ENCODE measurements at places on chromosomes 4 and X. TPM values are rescaled to one million over a fixed set of nuclear protein-coding genes. Genes with fewer than 3 reads are reported as not detected.

The VEGFC gene
- 14.8 TPM for polyA plus RNA-seq

DNA sequence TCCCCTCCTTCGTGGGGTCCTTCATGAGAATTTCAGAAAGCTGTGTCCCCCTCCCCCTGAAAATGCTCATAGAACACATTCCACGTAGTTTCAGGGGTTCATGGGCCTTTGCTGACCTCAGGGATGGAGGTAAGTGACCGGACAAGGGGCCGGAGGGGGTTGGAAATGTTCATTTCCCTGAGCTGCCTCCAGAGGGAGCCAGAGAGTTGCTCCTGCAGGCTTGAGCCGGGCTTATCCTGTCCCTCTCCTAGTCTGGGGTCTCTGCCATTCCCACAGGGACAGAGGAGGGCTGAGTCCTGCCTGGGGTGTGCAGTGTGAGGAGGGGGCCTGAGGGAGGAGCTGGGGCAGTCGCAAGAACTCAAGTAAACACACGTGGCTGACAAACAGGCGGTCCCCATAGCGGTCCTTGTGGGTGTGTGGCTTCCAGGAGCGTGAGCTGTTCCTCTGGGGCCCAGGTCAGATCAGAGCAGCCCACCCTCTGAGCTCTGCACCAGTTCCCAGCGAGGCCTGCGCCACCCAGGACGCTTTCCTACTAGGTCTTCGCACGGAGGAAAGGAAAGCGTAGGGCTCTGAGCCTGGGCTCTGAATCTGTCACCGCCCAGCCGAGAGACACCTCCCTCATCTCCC, 62.5 kb downstream of the WFS1 start:
- no peak for DNase-seq

DNA sequence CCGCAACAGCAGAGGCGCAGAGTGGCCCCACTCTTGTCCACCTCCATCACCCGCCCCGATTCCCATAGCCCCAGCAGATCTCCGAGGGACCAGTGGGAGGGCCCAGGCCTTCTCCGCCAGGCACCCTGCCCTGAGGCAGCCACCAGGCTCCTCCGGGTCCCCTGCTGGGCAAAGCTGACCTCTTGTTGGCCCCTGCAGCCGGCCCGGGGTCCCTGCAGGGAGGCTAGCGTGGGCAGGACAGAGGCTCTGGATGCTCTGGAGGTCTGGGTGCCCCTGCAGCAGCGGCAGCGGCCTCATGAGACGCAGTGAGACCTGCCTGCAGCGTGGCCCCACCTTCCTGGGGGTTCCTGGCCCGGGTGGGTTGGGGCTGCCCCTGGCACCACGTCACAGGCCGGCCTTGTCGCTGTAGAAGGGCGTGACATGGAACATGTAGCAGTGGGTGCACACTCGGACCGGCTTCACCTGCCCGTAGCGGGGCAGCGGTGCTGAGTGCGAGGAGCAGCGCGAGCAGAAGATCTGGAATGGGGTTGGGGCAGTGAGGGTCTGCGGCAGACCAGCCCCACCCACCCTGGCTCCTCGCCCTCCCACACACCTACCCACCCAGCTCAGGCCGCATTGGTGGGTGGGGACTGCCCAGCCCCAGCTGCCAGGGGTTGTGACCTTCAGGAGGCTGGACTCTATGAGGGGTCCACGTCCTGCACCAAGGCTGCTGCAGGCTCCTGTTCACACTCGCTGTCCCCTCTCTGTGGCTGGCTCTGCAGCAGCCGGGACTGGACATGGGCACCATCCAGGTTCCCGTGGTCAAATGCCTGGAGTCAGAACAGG, 8.6 kb upstream of the MXD4 start:
- DNase-seq: no peak

The DUSP21 gene
- not detected for polyA plus RNA-seq

DNA sequence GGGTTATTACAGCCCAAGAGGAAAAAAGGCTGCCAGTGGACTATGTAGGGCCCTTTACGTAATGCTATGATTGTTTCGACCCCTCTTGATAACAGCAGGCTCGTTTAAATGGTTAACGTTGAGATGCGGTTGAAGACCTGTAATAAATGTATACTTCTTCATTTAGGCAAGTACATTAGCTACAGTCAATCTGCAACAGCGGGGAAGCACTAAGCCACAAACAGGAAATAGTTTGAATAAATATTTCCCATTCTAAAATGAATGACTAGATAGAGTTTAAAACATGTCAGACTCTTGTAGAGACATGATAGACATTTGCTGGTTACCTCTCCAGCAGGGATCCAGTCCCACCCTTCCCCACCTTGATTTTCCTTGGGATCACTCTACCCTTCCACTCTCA, 38.1 kb upstream of the STIM2 start:
- no peak for DNase-seq

- DNase-seq: no peak
These were observed 8.1 kb downstream of the RP2 start for GRCh38 chrX:46844913-46845312.

DNA sequence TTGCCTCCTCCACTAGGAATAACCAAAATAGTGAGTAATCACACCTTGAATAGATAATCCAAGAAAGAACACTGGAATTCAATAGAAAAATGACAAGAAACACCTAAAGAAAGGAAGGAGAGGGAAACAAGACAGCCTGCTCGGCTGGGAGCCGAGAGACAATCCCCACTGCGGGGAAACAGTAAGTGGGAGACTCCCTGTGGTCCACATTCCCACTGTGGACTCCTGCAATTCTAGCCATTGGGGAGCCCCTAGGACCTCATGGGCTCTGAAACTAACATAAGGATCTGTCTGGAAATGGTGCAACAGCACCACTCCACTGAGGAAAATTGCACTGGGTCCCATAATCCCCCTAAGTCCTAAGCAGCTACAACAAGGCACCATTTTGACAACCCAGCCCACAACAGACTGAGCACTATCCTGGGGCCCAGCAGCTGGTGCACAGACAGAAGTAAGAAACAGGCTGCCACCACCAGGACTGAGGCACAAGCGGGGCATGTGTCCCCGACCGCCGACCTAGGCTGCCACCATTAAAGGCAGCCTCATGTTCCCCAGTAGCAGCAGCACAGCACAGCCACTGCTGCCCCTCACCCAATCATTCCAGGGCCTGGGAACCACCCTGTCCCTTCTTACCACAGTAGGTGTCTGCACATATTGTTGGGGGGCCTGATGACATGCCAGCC, 14.2 kb downstream of the LRBA start:
- DNase-seq: no peak

The NSDHL gene
- 31.6 TPM for polyA plus RNA-seq

The CFP gene
- 3.2 TPM for polyA plus RNA-seq

The MORC4 gene
- 20.8 TPM for polyA plus RNA-seq

The ARMCX1 gene
- 45.9 TPM for polyA plus RNA-seq

DNA sequence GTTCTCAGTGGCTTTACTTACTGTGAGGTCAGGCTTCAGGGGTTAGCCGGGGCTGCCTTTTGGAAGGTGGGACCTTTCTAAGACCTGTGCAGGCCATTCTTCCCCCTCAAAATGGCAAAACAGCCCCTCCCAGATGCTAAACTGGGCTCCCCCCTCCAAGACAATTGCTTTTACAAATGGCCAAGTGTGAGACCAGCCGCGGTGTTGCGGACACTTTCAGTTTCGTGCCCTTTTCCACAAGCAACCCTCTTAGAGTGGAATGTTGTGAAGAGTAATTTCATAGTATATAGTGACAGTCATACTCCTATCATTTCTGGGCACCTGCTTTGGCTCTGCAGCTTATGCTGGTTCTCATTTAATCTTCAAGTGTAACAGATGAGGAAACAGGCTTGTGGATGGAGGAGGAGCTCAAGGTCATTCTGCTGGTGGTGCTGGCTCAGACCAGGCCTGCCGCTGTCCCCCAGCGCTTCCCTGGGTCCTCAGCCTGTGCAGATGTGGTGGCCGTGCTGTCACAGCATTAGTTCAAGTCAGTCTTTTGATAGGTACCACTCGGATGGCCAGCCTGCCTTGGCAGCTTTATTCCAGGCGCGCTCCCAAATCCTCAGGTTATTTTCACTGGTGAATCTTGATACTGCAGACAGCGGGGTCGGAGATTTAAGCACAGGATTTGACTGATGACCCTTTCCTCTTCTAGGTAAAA, 55.0 kb upstream of the TADA2B start:
- no peak for DNase-seq

- DNase-seq: no peak
These were observed 1.8 kb upstream of the ZCCHC4 start for GRCh38 chr4:25310803-25311166.

DNA sequence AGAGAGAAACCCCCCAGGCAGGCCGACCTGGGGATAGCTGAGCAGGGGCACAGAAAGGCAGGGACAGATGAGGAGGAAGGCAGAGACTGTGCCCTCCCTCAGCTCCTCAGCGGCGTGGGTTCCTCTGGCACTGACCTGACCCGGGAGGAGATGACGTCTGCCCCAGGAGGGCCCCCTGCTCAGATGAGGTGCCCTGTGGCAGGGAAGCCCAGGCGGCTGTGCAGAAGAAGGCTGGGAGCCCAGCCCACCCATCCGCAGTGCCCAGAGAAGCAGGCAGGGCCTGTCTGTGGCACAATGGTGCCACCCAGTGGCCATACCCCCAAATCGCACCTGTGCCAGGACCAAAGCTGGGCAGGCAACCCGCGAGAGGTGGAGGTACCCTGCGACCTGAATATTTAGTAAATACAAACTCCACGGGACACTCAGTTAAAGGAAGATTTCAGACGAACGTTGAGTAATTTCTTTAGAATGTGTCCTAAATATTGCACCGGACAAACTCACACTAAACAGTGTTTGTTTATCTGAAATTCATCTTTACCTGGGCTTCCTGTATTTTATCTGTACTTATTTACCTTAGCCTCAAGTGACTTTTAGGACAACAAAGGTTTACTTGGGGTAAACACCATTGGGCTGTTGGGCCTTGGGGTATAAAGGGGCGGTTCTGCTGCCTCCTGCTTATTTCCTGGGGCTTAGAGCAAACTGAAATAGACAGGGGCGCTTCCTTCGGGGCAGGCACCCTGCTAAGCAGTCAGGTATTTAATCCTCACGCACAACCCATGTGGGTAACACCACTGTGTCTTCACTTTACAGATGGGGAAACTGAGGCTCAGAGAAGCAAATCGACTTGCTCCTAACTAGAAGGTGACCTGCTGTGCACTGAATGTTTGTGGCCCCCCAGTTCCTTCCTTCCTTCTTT, 46.5 kb upstream of the HMX1 start:
- DNase-seq: peak; percentile 49

- no peak for DNase-seq
These were observed 291.8 kb upstream of the HAND2 start for GRCh38 chr4:173821876-173822275.

GRCh38 chr4:98939438-98939837, 10.5 kb upstream of the EIF4E start:
- no peak for DNase-seq

DNA sequence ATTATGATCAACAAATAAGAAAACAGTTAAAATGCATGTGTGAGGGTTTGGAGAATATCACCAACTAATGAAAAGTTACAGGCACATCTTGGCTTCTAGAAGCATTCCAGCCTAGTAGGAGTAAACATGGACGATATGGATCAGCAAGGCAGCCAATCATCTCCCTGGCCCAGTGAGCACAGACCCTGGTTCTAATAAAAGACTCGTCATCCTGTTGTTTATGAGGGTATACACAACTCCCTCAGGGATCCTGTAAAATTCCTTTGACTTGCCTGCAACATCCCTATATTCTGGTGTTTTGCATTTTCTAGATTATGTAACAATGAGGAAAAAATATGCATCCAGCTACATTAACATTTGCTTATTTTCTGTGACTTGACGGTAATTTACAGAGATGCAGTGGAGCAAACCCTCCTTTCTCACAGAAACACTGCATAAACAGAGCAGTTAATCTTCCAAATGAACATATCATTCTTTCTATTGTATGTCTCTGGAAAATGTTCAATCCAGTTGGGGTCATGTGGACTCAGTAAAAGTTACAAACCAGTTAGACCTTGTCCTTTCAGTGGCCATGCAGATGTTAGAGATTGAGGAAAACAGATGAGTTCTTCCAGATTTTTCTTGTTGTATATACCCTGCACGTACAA, 88.9 kb upstream of the NDP start:
- DNase-seq: peak; percentile 29

DNA sequence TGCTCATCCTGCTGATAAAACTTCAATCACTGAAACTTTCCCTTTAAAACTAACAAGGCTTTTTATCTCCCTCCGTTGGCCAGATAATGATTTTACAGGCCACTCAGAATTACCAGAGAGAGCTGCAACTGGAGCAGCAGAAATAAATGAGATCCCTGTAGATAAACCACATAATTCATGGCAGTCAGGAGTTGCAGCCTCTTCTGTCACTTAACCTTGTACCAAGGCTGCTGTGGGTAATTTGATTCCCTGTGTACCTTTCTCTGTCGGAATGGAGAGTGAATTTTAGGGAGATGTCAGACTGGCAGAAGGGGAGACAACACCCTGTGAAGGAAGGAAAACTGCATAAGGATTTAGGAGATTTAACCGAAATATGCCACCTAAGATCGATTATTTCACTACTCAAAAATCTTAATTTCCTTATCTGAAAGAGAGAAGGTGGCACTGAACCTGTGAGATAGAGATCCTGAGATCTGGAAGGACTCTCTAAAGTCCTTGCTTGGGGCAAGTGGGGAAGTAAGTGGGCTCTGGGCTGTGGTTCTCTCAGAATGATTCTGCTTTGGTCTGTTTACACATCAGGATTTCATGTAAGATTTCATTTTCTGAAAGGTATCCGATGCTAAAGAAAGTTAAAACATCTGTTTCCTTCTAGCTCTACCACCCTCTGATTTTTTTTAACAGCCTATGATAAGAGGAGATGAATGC, 14.3 kb upstream of the TSPAN5 start:
- DNase-seq: peak; percentile 46

DNA sequence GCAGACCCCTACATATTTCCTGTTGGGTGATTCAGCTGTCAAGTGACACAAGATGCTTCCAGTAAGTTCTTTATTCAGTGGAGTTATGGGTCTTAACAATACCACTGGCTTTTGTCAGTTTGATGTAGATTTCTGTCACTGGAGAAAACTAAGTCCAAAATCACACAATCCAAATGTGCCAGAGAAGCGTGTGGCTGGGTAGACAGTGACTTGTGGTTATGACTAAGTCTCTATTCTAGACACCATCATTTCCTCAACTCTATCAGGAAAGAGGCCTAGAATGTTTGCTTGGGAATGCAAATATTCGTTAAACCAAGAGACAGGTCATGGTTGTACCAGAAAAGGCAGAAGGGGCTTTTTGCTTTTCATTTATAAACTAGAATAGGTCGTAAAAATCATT, 54.4 kb upstream of the HS3ST1 start:
- DNase-seq: no peak

DNA sequence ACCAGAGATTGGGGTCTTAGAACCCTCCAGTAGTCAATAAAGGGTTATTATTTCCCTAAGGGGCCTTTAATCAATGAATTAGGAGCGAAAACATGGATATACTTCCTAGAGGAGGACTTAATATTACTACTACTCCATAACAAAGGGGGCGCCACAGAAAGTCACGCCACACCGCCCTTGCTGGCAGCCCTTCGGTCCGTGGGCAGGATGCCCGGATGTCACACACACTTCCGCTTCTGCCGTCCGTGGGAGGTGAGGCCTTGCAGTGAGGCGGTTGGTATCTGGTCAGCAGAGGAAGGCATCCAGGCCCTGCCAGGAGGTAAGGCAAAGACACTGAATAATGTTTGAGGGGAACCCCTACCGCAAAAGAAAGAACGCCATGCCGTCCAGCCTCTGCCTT, 436 bp downstream of the MAGEB10 start:
- no peak for DNase-seq

All from renal pelvis (tissue), 12 donors.